ENCODE measurements at places on chromosomes 7 and 10.

GRCh38 chr10:3421537-3422257, 249.1 kb upstream of the PITRM1 start:
- no peak for DNase-seq

DNA sequence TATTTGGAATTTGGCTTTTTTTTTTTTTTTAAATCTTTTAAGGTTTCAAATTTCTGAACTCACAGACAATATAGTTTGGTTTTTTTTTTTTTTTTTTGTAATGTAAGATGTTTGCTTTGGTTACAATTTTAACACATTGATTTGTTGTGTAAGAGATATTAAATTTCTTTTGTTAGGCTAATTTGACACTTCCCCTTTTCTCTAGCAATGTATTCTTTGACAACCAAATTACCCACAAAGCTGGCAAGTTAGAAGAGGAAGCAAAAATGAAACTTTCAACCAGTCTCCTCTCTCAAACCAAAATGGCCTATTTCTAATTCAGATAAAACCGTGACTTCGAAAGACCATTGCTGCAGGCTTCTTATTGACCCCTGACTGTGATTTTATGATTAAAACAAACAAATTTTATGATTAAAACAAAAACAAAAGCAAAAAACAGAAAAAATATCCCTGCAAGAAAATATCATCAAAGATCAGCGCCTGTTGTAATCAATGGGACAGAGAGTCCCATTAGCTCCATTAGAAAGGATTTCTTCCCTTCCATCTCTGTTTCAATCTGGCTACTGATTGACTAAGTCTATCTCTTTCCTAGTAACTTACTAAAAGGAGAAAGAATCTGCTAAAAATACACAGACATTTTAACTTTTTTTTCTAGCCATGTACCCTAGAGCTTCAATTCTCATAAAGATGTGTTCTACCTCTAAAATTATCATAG, 489.2 kb downstream of the MDFIC start:
- no peak for DNase-seq

DNA sequence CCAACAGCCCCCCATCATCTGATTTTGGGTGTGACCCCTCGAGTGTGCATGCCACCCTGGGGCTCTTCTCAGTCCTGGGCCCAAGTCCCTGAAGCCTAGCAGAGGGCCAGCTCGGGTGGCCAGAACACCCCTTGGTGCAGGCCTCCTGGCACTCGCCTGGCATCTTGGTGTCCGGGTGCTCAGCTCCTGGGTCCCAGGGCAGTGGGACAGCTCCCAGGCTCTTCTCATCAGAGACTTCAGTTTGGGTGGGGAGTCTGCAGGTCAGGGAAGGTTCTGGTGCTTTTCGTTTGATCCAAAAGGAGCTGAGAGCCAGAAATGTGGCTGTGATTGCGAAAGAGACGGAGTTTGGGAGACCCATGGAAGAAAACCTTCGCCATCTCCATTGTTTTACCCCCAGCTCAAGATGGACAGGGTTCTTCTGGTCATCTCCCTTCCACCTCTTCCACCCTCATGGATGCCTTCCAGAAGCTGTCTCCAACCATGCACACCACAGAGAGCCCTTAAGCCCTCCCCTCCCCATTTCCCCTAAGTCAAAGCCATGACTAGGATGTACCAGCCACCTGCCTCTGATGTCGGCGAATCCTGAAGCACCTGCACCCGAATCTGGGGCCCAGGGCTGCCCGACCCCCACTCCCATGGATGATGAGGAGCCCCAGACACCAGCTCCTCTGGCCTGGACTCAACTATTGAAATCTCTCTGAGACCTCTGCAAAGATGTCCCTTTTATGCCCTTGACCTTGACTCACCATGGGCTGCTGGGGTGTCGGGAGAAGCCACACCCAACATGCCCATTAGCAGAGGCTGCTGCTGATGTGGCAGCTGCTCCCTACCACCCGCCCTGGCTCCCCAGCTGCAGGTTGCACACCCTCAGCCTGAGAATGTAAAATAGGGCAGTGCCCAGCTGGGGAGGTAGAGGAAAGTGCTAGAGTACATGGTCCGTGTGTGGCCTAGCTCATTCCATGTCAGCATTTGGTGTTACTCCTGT, 55.3 kb downstream of the ADCYAP1R1 start:
- no peak for DNase-seq

DNA sequence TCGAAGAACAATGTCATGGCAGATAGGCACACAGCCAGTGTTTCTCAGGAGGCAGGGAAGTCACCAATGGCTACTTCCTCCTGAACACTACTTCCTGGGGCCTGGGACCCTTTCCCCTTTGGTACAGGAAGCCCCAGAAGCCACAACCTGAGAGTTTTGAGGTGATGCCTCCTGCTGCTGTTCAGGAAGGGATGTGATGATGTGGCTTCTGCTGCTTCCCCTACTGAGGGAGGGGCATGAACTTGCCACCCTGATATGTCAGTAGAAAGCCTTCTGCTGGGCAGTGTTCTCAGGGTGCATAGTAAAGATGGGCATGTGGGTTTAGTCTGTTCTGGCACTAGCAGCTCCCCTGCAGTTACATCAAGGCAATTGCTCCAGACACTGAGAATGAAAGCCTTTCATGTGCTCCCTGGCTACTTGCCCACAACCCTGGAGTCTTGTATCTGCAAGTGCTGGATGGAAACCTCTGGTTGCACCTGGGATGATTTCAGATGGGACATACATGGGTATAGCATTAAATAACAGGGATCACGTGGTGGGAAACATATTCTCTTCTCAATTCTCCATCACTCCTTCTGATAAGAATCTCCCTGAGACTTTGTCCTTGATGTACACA, 69.3 kb downstream of the ADRA2A start:
- no peak for DNase-seq

DNA sequence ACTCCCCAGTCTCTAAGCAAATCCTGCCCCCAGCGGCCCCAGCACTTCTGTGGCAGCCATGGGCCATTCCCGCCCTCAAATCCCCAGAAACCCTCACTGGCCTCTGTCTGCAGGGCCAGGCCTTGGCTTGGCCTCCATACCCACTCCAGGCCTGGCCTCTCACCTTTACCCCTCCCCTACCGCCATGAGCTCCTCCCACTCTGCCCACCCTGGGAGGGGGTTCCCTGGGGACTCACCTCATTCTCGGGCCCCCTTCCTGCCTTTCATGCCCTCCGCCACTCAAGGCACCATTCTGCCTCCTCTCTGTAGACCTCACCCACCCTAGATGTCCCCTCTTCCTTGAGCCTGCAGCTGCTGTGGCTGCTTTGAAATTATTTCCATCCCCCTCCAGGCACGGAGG, 41.0 kb downstream of the PRF1 start:
- no peak for DNase-seq

DNA sequence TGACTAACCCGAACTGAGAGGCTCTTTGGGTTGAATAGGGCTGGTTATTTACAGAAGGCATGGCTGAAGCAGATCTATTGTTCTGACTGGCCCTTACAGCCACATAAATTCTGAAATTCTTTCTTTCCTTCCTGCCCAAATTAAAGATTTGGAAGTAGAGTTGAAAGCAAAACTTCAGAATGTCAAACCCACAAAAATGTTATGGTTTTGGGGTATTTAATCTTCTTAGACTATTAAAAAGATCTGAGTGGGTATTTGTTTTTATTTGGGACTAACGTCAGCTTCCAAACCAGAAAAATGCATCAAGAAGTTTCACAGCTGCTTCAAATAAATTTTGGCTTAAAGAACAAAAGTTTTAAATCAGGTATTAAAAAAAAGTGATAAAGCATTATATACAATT, 124.5 kb downstream of the AHR start:
- DNase-seq = no peak

DNA sequence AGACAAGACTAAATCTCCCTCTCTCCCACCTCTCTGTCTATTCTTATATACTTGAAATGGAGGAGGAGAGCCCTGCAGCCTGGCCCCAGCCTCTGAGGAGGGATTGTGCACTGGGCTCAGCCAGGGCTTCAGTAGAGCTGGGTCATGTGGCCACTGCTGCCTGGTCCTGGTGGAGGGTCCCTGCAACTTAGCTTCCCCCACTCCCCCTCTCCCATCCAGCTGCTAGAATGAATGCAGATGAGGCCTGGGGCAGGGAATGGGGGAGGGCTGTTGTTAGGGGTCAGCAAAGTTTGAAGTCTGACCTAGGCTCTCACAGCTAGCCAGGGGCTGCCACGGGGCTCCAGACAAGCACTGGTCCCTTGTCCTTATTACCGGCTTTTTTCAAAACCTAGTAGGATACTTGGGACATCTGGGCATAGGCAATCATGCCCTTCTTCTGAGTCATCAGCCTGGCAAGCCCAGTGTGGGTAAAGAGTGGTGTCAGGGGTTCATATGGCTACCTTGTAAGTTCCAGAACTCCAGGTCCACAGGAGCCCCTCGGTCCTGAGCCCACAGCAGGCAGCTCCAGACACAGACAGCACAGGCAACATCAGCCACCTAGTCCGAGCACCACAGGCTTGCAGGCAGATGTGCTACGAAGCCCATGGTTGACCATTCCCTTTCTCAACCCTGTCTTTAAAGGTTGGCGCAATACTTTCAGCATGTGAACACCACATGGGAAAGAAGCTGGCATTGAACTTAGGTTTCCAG, 12.8 kb upstream of the CXCL12 start:
- DNase-seq = no peak

- DNase-seq = no peak
These were observed 414.6 kb upstream of the NPVF start for GRCh38 chr7:25642849-25643248.

- no peak for DNase-seq
These were observed 349.3 kb downstream of the CXCL12 start for GRCh38 chr10:44035474-44036197.

DNA sequence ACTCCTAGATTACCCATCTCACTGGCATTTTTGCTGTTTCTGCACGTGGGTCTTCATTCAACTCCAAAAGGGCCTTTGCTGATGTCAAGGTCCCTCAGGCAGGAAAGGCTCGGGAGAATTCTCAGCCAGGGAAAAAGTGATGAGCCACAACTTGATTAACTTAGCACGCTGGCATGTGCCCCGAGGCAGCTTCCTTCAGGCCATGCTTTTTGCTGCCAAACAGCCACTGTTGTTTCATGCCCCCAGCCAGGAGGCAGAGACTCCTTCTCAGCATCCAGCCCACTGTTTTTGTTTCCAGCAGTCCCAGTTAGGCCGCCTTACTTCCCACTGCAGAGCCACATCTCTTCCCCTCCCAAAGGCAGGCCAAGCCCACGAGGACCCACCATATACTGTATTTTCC, 266.5 kb upstream of the YAE1 start:
- no peak for DNase-seq

- no peak for DNase-seq
These were observed 51.7 kb downstream of the PRKCQ start for GRCh38 chr10:6528198-6528950.

GRCh38 chr7:131652934-131653333, 96.5 kb upstream of the PODXL start:
- DNase-seq = no peak

DNA sequence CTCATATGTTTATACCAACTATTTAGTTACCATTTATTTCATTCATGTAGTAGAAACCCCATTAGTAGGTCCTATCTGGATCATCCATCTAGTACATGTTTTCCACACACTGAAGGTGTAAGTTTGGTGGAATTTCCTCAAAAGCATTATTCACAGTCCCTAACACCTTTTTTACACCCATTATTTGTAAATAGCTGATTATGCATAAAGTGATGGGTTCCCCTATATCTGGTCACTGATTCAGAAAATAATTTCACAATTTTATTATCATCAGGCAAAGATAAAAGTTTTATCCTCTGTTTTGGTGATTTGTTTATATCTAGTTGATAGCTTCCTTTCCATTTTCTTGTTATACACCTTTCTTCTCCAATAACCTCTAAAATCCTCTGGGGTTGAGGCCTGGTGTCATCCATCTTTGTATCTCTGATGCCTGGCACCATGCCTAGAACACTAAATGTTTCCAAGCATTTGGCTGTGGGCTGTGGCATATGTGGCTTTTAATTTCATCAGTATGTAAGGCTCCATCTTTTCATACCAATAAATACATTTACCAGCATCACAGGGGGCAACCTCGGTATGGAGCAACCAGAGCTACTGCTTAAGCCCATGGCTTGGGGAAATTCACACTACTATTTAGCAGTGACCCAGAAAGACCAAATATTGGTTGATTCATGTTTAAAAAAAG, 1089.5 kb upstream of the LRRN3 start:
- DNase-seq = no peak

DNA sequence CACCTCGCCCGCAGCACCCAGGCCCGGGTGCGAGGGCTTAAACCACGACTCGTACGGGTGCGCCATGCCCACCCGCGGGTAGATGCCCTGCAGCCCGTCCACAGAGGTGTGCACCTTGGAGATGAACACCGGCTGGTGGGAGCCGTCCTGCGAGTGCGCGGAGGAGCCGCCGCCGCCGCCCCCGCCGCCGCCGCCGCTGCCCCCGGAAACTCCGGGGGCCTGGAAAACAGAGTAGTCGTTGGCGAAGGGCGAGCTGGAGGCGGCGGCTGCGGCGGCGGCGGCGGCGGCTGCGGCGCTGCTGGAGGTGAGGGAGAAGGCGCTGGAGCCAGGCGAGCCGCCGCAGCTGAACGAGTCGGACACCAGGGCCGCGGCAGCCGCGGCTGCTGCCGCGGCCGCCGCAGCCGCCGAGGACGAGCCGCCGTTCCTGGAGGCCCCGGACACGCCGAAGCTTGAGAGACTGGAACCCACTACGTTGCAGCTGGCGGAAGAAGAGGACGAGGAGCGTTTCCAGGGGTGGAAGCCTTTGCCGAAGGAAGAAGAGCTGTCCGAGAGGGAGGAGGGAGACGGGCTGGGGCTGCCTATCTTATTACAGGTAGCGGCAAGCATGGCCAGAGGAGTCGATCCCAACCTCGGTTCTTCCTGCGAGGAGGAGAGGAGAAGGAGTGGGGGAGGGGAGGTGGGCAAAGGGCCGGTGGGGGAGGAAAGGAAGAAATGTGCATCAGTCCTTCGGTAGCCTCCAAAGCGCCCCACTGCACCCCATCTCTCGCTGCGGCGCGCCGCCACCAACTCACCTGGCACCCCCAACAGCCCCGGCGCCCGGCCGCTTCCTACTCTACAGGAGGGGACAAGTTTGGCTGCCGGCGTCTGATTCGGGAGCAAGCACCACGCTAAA, 1.3 kb downstream of the SP8 start:
- no peak for DNase-seq

- peak; percentile 65 for DNase-seq
These were observed 973 bp downstream of the SDK1 start for GRCh38 chr7:3301831-3302618.

GRCh38 chr7:151868396-151869108, 8.4 kb downstream of the PRKAG2 start:
- DNase-seq = no peak

GRCh38 chr10:75084834-75085384, 26.5 kb upstream of the SAMD8 start:
- DNase-seq = no peak

- DNase-seq = no peak
These were observed 37.9 kb upstream of the RET start for GRCh38 chr10:43038783-43039623.

Measured in HTR-8/SVneo (cell line).